Cerebellar cortex (tissue), 1 donor: ENCODE measurements at places on chromosomes 3 and 15.

GRCh38 chr15:37764733-37765191, 169.7 kb upstream of the TMCO5A start:
- peak; percentile 33 for DNase-seq

DNA sequence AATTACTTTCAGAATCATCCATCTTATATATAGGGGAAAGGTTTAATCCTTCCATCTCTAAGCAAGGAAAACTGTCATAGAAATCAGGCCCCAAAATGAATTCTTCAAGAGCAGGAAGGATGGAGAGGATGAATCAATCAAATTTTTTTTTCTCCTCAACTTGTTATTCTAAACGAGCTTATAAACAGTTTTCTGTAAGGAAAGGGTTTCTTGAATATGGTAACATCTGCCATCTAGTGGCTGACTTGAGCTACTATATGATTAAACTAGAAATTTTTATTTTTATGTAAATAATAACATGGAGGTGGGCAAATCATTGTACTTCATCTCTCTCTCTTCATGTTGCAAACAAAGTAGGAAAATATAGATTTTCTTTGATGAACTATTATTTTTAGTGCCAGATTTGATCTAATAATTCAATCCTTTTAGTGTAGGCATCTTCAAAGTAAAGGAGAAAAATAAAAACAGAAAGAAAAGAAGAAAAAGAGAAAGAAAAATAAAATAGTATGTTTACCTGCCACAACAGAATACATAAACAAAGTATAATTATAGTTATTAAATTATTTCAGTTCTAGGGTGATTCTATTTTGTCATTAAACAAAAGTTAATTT, 146.6 kb downstream of the SERPINI1 start:
- peak; percentile 63 for DNase-seq

- no peak for DNase-seq
Measured at GRCh38 chr3:194443901-194444300, 42.9 kb downstream of the ATP13A3 start.

DNA sequence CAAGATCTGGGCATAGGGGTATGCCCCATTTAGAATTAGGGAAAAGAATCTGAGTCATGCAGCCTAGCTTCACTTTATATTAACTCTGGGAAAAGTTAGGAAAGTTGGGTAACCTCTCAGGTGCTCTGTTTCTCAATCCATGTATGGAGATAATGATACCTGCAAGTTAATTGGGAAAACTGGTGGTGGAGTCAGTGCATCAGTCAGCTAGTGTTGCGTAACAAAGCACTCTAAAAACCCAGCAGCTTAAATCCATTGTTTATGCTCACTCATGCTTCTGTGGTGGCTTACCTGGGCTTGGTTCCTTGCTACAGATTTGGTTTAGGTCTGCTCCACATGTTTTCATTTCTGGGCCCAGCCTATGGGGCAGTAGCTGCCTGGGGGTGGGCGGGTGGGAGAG, 91.0 kb downstream of the SMAD3 start:
- DNase-seq = no peak

GRCh38 chr3:160128056-160128455, 97.2 kb upstream of the C3orf80 start:
- DNase-seq = no peak

DNA sequence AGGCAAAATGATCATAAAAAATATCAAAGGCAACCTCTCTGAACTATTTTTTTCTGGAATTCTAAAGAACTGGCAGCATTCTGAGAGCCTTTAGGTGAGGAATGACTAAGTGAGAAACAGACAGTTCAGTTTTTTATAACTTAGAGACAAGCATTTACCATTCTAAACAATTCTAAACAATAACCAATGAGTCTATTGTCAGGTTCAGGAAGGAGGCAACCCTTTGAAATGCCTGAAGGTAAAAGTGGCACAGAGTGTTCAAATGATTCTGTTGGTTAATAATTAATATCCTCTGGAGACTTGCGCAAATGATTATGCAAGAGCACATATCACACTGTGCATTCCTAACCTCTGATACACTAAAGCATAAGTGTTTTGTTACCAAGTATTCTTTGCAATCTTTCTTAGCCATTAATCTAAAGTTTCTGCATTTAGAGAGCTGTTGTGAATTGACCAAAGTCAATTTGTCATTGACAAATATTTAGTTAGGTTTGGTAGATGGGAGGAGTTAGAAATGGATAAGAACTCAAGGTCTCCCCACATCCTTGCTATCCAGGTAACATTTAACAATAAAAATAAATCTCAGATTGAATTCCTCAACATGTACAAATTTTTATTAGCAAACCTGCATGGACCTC, 9.2 kb upstream of the TGFBR2 start:
- DNase-seq = no peak

GRCh38 chr15:70867911-70868467, 14.0 kb upstream of the LARP6 start:
- no peak for DNase-seq

DNA sequence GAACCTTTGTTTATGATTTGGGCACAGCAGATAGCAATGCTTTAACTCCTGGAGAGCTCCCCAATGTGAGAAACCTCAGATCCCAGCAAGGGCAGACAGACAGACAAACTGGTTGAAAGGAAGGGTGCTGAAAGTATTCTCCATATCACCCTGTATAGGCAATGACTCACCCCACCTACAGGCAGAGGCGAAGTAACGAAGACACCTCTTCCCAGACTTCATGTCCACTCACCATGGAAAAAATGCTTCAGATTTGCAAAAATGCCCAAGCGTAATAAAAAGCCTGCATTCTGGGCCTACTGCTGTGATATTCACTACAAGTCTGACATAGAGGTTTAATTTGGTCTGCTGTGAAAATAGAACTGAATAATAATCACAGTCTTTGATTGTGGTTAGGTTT, 50.5 kb downstream of the THBS1 start:
- DNase-seq = no peak

DNA sequence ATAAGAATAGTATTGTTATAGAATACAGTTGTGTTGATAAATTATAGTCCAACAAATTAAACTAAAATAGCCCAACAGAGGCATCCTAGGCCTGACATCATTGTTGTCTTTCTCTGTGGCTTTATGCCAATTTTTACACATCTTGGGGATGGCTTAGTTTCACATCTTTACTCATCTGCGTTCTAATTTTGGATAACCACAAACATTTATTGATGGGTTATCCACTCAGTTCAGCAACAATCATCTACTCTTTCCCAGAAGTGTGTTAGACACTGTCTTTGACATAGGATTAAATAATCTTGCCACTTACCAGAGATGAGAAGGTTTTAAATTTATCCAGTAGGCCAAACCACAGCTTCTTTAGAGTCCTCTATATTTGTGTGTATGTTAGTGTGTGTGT, 120.8 kb upstream of the PHLDB2 start:
- no peak for DNase-seq

- no peak for DNase-seq
Measured at GRCh38 chr3:73080216-73080966, 18.9 kb downstream of the EBLN2 start.

DNA sequence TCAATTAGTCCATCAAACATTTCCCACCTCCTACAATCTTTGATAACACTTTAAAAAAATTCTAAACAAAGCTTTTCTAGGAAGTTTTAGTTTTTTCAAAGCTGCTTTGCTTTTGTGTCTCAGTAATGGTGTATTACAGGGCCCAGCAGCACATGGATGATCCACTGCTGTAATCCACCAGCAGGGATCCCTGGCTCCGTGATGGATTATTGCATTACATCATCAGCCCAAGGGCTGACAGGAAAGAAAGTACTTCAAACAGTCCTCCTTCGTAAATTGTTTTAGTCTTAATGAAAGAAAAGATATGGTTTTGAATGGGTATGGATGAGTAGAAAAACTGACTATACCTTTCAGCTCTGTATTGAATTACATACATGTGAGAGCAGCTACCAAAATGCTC, 688.9 kb upstream of the NAALADL2 start:
- no peak for DNase-seq

- DNase-seq = no peak
Measured at GRCh38 chr3:172536505-172536904, 13.3 kb upstream of the TNFSF10 start.

GRCh38 chr15:85755471-85755870, 39.3 kb downstream of the KLHL25 start:
- DNase-seq = no peak

DNA sequence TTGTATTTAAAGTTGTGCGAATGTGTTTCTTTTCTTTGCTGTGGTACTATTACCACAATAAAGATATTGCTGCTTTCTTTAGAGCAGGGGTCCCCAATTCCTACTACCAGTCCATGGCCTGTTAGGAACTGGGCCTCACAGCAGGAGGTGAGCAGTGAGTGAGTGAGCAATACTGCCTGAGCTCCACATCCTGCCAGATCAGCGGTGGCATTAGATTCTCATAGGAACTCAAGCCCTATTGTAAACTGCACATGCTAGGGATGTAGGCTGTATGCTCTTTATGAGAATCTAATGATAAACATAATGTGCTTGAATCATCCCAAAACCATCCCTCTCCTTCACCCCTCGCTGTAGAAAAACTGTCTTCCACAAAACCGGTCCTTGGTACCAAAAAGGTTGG, 41.6 kb downstream of the DMXL2 start:
- no peak for DNase-seq

GRCh38 chr3:81910244-81910852, 148.9 kb upstream of the GBE1 start:
- DNase-seq = peak; percentile 33

DNA sequence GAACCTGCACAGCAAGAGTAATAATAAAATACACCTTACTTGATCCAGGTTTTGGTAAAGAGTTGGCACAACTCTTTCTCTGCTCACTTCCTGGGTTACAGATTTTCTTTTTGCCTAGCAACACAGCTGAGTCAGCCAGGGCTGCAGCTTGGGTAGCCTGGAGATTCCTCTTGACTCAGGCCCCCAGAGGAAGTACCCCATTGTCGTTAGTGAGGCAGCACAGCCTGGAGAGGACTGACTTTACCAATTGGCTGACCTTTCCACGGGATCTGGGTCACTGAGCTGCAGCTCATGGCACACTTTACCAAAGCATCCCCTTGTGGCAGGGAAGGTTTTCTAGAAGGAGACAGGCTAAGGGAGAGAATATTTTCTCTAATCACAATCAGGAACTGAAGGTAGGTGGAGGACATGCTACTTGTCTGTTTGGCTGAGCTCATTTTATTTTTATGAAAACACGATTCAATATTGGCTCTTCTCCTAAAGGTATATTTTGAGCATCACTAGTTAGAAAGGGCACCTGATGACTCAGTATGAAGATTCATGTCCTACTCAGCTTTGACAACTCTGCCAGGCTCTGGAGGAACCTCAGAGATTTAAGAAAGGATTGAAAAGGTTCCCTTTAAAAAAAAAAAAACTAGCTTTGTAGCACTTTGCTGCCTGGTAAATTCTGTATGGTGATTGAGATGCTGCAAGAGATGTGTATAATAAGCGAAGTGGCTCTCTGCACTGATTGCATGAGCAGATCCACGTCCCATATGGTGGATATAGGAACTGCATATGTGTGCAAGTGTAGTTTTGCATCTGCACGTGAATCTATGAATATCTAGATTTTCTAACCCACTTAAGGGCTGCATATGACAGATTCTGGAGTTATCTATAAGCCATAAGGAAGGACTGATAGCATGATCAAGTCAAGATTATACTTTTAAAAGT, 124.8 kb downstream of the CHDH start:
- DNase-seq = no peak

GRCh38 chr15:42711746-42712145, 25.2 kb downstream of the CDAN1 start:
- peak; percentile 48 for DNase-seq

- DNase-seq = no peak
Measured at GRCh38 chr3:149186721-149187120, 34.9 kb downstream of the CP start.
